ENCODE measurements at places on chromosomes 5 and 9. TPM values are rescaled to one million over a fixed set of nuclear protein-coding genes. Genes with fewer than 3 reads are reported as not detected.

The SPAG8 gene
- total RNA-seq, result 1.8 TPM

The PCDHGC4 gene
- 1.3 TPM for total RNA-seq

DNA sequence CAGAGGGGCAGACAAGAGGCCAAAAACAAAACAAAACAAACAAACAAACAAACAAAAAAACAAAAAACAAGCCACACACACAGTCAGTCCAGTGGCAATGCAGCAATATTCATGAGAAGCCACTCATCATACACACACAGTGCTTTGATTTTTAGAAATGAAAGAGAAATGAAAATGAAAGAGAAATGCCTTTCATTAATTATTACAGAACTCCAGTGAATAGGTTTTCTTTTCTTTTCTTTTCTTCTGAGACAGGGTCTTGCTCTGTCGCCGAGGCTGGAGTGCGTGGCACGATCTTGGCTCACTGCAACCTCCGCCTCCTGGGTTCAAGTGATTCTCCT, 36.9 kb downstream of the SPRY4 start:
- no peak for DNase-seq
- H3K27me3 ChIP-seq, result no peaks in the 10 kb centered on the region
- H3K27ac ChIP-seq, result no peak overlapping the region
- no peaks in the 10 kb centered on the region for H3K36me3 ChIP-seq
- peaks cover 25% of the 10 kb centered on the region for H3K4me1 ChIP-seq
- H3K4me3 ChIP-seq, result no peak overlapping the region

- DNase-seq, result no peak
- H3K4me3 ChIP-seq, result no peak overlapping the region
- H3K27ac ChIP-seq, result no peak overlapping the region
- no peaks in the 10 kb centered on the region for H3K36me3 ChIP-seq
- no peaks in the 10 kb centered on the region for H3K27me3 ChIP-seq
These were observed 196.1 kb upstream of the TBC1D2 start for GRCh38 chr9:98451576-98451975.

- no peak for DNase-seq
- no peaks in the 10 kb centered on the region for H3K27me3 ChIP-seq
- peaks cover 6% of the 10 kb centered on the region for H3K36me3 ChIP-seq
- H3K4me3 ChIP-seq, result no peak overlapping the region
- H3K27ac ChIP-seq, result no peak overlapping the region
- no peaks in the 10 kb centered on the region for H3K4me1 ChIP-seq
These were observed 15.4 kb downstream of the FBXL17 start for GRCh38 chr5:108366500-108366899.
